ENCODE measurements at places on chromosomes 11 and 22. TPM values are rescaled to one million over a fixed set of nuclear protein-coding genes. Genes with fewer than 3 reads are reported as not detected.

The MMP12 gene
- polyA plus RNA-seq: 0.62 TPM

The PHLDB1 gene
- 112 TPM for polyA plus RNA-seq

The C22orf31 gene
- polyA plus RNA-seq: not detected

The SLC25A22 gene
- 17.1 TPM for polyA plus RNA-seq

The P2RY6 gene
- polyA plus RNA-seq: 2.6 TPM

The CTSW gene
- polyA plus RNA-seq: 0.98 TPM

- DNase-seq: peak; percentile 43
These were observed at the start of the genes BSCL2 and GNG3 for GRCh38 chr11:62707277-62707861. TSS of gene BSCL2 (minus strand) at chr11:62707424. CDS start at chr11:62707195, 229 bp downstream. TSS of gene GNG3 (plus strand) at chr11:62707676. CDS start at chr11:62708296, 620 bp downstream.

DNA sequence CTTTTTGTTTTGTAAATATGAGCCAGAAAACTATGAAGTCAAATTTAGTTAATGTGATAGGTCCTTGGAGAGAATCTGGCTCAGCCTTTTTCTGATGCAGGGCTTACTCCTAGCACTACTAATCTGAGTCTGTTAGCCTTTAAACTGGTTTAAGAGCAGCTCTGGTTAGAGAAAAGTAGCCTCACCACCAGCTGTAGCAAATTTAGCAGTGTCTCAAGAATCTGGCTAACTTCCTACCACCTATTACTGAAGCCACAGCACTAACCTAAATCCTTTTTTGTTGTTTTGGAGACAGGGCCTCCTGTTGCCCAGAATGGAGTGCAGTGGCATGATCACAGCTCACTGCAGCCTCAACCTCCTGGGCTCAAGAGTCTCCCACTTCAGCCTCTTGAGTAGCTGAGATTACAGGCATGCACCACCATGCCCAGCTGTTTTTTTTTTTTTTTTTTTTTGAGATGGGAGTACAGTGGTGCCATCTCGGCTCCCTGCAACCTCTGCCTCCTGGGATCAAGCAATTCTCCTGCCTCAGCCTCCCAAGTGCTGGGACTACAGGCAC, 13.9 kb downstream of the RBM4B start:
- no peak for DNase-seq

DNA sequence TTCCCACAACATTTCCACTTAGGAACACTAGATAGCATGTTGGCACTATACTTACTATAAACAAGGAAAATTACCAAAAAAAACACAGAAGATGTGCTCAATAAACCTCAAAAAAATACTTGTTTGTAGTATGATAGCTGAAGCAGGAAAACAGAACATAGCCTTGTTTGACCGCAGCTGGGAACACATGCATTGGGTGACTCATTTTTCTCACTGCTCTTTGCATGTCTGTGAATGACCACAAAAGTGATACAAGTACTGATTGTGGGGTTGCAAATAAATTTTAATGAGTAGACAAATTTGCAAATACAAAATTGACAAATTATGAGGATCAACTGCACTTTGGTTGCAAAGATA, 22.8 kb upstream of the GUCY1A2 start:
- DNase-seq: no peak

- DNase-seq: no peak
These were observed 88.0 kb downstream of the ZBTB16 start for GRCh38 chr11:114147375-114148012.

GRCh38 chr11:69171476-69172240, 15.9 kb downstream of the SMIM38 start:
- no peak for DNase-seq

DNA sequence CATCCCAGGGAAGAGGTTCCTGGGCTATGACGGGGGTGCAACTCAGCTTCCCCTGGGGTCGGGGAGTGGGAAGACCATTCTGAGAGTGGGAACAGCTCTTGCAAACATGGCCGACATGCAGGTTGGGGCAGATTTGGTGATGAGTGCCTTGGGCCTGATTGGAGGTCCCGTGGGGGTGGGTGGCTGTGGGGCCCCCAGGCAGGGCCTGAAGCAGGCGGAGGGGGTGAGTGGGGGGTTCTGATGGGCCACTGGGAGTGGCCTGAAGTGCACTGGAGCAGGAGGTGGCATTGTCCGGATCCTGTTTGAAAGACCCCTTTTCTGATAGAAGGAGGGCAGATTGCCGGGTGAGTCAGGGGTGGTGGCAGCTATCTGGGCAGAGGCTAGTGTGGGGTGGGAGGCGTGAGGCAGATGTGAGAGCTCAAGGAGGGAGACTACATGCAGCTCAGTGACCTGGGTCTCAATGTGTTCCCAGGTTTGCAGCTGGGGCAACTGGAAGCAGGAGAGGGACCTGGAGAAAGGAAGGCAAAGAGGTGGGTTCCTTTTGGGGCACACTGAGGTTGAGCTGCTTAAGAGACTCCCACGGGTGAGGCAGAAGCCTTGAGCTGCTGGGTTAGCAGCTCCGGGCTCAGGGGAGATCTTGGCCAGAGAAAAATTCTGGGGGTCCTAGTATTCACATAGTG, 15.1 kb downstream of the MYEOV start:
- DNase-seq: no peak

DNA sequence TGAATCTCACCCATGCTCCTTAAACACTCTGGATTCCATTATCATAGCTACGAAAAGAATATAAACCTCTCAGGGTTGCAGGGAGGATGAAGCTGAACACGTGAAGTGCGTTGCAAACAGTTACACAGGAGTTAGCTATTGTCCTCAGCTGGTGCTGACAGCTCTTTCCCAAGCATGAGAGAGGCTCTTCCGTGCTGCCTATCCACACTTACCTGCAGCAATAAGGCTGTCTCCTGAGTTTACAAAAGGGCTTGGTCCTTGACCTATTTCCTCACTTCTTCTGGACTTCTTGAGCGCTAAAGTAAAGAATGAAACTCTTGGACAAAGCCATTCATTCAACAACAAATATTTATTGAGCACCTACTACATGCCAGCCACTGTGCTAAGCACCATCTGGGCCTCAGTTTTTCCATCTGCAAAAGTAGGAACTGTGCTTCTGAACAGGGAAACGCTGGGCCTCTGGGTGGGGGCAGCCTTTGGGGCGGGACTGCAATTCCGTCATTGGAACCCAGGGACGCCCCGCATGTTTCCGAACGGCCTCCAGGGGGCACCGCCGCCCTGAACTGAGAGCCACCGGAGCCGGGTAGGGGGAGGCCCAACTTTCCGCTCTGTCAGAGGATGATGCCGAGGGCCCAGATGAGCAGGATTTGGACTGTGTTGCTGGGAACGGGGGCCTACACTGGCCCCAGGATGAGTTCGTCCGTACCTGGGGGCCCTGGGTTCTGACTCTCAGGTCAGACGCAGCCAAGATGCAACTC, 651 bp upstream of the ARL2 start:
- DNase-seq: peak; percentile 79
